AG08395 (cell line): ENCODE measurements at places on chromosomes 13 and 19.
A peak's percentile ranks its signal among the peaks of the same experiment; 100 is the strongest.

DNA sequence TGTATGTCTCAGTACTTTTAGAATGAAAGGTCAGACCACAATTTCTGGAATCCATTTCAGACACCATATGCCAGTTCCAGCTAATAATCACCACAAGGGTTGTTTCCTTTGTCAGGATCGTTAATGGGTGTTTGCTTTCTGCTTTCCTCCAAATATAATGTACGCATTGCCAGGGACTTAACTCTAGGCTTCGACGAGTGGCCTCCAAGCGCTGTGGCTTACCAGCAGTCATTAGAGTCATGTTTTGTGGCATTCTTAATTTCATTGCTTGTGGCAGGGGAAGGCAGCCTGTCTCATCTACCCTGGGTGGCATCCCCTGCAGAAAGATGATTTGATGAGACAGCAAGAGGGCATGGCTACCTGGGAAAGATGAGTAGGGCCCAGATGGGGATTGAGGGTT lies 22.5 kb downstream of the SAFB start:
- no peak for DNase-seq

DNA sequence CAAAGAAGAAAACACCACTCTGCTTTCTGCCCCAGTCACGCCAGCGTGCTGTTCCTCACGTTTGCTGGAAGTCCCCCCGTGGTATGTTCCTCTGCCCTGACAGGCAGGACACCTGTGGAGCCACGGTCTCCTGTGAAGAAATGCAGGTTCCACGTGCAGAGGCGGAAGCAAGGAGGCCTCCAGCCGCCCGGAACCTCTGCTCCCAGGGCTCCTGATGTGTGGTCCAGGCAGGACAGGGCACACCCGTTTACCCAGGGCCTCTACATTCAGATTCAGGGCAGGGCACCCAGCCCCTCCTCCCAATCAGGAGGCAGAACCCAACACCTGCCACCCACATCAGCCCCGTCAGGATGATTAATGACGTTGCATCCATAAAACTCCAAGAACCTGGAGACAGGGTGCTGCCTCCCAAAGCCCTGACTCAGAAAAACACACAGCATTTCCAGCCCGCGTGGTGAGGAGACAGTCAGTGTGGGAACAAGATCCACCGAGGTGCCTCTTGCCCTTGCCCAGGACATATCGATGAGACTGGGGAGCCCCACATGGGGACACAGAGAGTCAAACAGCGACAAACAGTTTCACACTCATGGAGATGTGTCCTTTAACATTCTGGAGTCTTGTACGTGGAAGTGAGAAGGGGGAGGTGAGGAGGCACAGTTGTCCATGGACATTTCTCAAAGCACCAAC lies 76.2 kb downstream of the COL4A1 start:
- no peak for DNase-seq

DNA sequence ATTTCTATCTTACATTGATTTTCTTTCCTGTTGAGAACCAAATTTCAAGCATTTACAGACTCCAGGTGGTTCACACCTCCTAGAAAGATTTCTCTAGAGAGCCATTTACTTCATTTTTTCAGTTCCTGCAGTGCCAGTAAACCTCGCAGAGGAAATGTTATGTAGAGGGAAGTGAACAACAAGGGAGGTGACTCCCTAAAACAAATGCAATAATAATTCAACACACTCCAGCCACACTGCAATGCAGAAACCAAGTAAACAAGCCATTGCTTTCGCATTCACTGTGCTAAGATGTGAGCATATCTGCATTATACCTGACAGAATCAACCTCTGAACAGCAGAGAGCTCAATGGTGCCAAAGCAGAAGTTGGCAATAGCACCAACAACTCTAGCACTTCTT lies 215.1 kb downstream of the RBM26 start:
- DNase-seq = no peak

GRCh38 chr19:56393119-56394012 lies at the start of gene ZNF582:
ZNF582 (minus strand) TSS chr19:56393534; CDS start chr19:56391752, 1,782 bp downstream.
- DNase-seq = peak; percentile 97

- peak; percentile 95 for DNase-seq
These were observed 15.2 kb upstream of the MYO1F start for GRCh38 chr19:8592231-8593009.

- no peak for DNase-seq
These were observed 39.7 kb downstream of the SOX1 start for GRCh38 chr13:112106478-112107141.

DNA sequence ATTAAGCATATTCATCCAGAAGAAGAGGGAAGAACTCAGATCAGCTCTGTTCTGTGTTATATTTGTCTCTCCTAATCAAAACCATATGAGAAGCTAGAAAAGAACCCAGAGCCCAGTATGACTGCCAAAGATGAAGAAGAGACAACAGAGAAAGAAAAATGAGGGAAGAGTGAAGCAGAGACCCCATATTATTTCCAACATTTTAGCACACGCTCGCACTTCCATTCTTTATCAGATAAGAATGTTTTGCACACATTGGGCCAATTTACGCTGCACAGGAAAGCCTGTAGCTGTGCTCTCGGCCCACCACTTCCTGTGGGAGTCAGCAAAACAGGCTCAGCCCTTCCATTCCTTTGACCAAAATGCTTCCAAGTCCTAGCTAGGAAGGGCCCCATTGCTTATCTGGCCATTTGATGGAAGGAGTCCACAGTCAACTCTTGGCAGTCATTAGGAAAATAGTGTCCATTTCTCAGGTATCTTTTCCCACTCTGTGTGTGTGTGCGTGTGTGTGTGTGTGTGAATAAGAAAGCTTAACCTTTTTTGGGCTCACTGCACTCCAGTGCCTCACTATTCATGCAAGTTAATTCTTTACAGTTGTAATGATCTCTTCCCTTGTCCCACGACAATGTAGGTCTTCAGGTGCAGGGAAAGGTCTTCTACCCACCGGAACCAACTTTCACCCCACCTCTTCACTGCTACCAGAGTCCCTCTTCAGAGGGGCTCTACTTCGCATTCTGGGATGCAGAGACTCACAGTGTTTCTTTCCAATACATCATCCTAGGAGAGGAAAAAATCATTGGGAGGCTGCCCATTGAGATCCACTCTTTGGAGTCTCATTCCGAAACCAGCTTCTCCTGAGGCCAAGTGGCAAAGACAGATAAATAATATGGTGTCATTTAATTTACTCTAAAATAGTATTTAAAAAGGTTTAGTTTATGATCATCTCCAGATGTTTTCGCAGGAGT lies 237.5 kb downstream of the COG6 start:
- DNase-seq = peak; percentile 10

GRCh38 chr19:54345938-54346386 lies 7.0 kb upstream of the LILRA4 start:
- DNase-seq = no peak

- peak; percentile 48 for DNase-seq
These were observed 1.3 kb downstream of the TSKS start for GRCh38 chr19:49761625-49762311.

GRCh38 chr13:86429756-86430155 lies 630.5 kb upstream of the SLITRK6 start:
- no peak for DNase-seq

- peak; percentile 38 for DNase-seq
These were observed 396 bp downstream of the RTN2 start for GRCh38 chr19:45496349-45496953.

- peak; percentile 3 for DNase-seq
These were observed 717.7 kb upstream of the ATXN8OS start for GRCh38 chr13:69389899-69390298.

DNA sequence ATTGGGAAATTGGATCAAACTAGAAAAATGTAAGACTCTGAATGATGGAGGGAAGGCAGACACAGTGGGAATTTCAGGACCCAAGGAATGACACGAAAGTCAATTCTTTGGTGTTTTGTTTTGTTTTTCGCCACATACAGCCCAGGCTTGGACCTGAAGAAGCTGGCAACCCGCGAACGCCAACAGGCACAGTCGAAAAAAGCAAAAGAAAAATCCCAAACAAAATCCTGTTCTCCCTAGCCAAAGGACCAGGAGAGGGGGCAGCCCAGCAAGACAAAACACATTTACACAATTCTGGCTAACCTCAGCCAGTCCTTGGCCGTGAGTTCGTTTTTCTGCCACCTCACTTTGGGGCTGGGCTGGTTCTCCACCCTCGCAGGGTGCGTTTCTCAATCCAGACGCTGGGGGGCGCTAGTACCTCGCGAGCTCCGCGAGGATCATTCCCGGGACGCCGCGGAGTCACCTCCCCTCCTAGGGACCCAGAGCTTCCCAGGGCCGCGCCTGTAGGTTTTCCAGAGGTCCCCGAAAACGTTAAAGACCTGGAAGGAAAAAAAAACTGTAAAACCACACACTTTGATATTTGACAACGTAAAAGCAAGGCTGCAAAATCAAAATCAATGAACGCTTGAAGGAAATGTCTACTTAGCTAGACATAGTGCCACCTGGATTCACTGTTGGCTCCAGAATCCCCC lies 34.9 kb upstream of the TPM4 start:
- peak; percentile 95 for DNase-seq

GRCh38 chr19:57946316-57946715 lies 1.2 kb downstream of the ZNF256 start:
- no peak for DNase-seq

- DNase-seq = no peak
These were observed 1905.5 kb downstream of the OLFM4 start for GRCh38 chr13:54934121-54934520.

DNA sequence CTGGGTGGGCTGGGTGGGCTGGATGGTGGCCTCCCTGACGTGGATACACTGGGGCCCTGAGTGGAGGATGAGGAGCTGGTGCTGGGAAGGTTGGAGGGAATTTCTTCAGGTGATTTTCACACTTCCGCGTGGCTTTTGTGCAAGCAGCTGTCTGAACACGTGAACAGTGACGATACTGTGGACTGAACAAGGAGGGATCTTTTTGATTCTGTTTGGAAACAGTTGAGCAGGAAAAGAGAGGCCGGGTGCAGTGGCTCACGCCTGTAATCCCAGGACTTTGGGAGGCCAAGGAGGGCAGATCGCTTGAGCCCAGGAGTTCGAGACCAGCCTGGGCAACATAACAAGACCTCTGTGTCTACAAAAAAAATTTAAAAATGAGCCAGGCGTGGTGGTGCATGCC lies 9.1 kb upstream of the GTF2F1 start:
- no peak for DNase-seq

GRCh38 chr19:45173816-45174215 lies 4.2 kb downstream of the TRAPPC6A start:
- peak; percentile 17 for DNase-seq

DNA sequence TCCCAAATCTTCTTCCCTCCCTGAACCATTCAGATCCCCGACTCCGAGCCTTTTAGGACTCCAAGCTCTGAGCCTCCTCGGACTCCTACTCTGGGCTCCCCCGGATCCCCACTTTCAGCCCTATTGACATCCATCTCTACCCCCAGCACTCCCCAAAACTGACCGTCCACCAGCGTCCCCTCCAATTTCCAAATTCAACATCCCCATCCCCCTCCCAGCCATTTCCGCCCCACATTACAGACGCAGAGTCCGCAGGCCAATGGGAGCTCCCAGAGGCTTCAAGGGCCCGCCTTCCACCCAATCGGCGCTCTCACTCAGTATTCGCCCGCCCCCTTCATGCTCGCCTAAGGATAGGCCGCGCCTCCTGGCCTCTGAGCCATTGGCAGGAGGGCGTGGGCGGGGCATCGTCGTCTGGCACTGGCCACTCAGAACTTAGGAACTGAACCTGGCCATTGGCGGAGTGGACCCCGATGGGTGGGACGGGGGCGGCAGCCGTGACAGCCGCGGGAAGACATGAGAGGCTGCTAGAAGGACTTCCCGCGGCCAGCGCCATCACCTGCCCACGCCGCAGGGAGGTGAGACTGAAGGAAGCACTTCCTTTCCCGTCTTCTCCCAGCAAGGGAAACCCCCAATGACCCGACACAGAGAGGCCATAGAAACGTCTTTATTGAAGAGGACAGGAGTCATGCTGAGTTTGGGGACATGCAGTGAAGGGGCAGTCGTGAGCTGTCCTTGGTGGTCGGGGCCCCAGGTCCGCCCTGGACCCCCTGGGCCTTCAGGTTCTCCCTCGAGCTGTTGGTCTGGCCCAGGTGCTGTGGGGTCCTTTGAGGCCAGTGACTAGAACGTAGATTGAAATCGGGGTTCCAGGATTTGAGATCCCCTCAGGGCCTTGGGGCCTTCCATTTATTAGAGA lies at the start of gene ALKBH6:
Gene ALKBH6, minus strand, starts transcription at position 202 of the 913 bp plus-strand sequence. CDS start 816 bp downstream, outside the sequence.
- peak; percentile 99 for DNase-seq

DNA sequence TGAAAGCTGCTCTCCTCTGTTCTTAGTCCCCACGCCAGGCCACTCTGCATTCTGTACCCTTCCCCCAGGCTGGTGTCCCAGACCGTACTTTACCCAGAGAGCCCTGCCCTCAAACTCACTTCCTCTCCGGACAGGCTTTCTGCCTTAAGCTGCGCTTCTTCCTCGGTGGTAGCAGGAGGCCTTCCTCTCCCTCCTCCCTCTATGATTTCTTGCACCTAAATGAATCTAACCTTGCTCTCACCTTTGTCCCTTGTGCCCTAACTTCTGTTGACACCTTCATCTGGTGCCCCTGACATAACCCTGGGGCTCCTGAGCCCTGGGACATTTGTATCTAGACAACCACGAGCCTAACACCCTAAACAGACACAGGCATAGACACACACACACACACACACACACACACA lies 29.6 kb upstream of the CEACAM21 start:
- DNase-seq = no peak

- DNase-seq = no peak
These were observed 103.7 kb downstream of the ABCC4 start for GRCh38 chr13:95197548-95197947.

DNA sequence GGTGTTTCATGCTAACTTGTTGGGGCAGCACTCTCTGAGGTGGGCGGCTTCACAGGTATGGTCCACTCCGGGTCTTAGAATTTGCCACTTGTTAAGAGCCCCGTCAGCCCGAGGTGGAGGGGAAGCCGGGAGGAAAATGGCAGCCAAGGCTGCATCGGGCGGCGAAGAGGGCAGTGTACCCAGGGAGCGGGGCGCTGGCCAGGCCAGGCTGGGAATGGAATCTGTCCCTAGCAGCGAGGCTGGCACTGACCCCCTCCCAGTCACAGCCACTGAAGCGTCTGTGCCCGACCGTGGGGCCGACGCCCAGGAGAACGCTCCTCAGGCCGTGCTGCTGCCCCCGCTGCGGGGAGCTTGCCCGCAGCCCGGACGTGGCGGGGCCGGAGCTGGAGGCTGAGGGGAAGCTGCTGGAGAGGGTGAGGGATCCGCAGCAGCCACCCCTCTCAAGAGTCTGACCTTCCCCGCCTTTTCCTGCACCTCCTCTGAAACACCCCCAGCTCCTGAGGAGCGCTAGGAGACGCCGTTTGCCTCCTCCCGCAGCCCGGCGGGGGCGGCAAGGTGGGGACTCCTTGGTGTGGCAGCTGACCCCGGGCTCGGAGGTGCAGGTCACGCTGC lies 313.8 kb upstream of the SPRY2 start:
- no peak for DNase-seq

GRCh38 chr19:7905268-7905667 lies 1.6 kb downstream of the MAP2K7 start:
- DNase-seq = no peak

GRCh38 chr13:68046903-68047302 lies 816.8 kb upstream of the PCDH9 start:
- DNase-seq = no peak
